ENCODE measurements at places on chromosomes 2 and 18.

- no peak for DNase-seq
These were observed 849.1 kb downstream of the CNTNAP5 start for GRCh38 chr2:124874219-124874618.

GRCh38 chr2:215271446-215271845 is 40.4 kb upstream of the ATIC start:
- no peak for DNase-seq

DNA sequence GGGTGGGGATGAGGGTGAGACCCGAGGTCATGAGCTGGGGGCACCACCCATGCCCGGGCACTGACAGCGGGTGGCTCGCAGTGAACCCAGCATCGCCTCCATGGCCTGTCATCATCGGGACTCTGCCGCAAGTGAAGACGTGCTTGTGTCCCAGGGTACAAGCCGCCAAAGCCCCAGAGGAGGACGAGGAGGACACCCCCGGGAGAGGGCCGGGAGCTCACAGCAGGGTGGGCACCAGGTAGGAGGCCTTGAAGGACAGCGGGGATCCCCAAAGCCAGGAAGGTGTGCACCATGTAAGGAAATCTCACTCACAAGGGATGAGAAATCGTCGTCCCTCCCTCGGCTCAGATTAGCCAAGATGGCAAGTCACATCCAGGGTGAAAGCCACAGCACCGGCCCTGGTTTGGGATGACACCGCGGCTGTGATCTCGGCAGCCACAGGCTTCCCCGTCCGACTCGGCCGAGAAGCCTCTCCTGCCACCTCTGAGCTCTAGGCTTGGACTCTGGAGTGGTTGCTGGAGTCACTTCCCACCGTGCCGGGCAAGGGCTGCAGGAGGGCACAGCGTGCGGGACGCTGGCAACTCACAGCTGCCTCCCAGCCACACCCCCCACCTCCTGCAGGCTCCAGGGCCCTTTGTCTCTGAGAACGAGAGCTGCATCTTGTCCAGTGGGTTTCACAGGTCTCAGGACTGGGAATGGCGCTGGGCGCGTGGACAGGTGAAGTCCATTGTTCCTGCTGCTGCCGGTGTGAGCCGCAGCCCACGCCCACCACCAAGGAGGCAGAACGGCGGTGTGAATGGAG is 81.6 kb upstream of the CTDP1 start:
- no peak for DNase-seq

DNA sequence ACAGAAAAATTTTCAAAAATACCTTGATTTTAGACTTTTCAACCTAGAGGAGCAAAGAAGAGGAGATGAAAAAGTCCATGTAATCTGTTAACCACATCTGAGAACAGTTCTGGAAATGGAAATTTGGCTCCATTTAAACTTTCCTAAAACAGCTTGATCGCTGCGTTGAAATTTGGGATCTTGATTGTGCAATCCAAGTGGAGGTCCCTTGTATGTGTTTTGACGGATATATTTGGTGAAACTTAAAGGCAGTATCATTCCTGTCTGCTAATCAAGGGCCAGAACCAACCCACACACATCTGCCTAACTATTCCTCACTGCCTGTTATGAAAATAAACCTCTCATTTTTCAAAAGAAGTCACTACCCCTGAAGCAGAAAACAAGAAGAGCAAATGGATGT is 46.6 kb downstream of the SPATS2L start:
- DNase-seq: no peak

DNA sequence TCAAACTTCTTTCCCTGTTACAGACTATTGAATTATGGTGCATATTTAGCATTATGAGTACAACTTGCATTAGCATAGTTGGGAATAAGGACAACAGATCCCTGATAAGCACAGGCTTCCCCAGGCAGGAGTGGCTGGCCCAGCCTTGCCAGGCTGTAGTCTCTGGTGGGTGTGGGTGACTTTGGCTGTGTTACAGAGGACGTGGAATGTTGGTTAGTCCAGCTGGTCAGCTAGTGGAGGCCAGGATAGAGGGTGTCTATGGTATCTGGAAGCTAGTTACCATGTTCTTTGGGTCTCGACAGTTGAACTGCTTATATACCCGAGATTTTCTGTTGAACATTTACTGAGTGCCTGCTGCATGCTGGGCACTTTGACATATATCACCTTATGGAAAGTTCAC is 4.7 kb downstream of the SH3RF3 start:
- DNase-seq: no peak

DNA sequence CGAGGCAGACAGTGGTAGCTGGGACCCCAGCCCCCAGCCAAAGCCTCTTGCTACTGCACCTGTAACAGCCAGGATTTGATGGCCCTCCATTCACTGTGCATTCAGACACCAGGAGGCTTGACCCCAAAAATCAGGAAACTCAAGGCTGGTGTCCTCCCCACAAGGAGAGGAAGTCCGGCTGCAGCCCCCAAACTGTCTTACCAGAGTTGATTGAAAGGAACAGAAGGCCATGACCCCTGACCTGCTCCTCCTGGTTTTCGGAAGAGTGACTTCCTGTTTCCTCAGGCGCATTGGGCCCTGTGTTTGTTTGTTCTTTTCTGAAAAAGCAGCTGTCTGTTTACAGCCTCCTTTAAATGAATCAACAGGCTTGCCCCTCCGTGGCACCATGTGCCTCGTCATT is 111.6 kb downstream of the RNF144A start:
- DNase-seq: no peak

DNA sequence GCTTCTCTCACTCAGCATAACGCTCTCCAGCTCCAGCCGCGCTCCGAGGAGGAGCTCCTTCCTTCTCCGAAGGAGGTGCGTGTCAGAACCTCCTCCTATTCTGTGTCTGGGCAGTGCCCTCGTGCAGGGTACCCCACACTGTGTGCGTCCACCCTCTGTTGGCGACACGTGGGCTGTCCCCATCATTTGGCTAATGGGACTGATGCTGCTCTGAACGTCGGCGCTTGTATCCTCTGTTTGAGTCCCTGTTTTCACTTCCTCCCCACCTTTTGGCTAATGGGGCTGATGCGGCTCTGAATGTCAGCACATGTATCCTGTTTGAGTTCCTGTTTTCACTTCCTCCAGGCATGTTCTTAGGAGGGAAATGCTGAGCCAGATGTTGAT is 22.2 kb downstream of the KCNG2 start:
- DNase-seq: peak; percentile 88

DNA sequence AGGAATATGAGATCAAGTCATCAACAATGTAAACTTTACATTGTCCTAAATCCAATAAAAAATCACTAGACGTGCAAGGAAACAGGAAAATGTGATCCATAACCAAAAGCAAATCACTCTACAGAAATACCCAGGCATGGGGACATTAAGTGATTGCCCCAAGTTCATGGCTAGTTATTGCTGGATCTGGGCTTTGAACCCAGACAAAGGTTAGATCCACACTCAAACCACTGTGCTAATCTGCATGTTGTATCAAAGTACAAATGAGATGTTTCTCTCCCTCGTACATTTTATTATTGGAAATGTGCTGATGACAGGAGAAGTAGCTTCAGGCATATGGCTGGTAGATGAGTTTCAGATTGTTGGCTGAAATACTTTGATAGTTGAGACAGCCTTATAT is 2.7 kb upstream of the ARL5A start:
- no peak for DNase-seq

- DNase-seq: no peak
These were observed 443.5 kb upstream of the SLC14A2 start for GRCh38 chr18:45171679-45172191.

- DNase-seq: no peak
These were observed 132.5 kb upstream of the ID2 start for GRCh38 chr2:8549273-8549922.

All from CD14-positive monocyte (primary cell).